ENCODE measurements at places on chromosomes 2 and 18.

- no peak for DNase-seq
These were observed 476.7 kb upstream of the GCFC2 start for GRCh38 chr2:76187415-76187814.

GRCh38 chr2:42169874-42170521 is 845 bp downstream of the EML4 start:
- DNase-seq = no peak

- DNase-seq = no peak
These were observed 2.4 kb downstream of the GPR45 start for GRCh38 chr2:105243961-105244360.

DNA sequence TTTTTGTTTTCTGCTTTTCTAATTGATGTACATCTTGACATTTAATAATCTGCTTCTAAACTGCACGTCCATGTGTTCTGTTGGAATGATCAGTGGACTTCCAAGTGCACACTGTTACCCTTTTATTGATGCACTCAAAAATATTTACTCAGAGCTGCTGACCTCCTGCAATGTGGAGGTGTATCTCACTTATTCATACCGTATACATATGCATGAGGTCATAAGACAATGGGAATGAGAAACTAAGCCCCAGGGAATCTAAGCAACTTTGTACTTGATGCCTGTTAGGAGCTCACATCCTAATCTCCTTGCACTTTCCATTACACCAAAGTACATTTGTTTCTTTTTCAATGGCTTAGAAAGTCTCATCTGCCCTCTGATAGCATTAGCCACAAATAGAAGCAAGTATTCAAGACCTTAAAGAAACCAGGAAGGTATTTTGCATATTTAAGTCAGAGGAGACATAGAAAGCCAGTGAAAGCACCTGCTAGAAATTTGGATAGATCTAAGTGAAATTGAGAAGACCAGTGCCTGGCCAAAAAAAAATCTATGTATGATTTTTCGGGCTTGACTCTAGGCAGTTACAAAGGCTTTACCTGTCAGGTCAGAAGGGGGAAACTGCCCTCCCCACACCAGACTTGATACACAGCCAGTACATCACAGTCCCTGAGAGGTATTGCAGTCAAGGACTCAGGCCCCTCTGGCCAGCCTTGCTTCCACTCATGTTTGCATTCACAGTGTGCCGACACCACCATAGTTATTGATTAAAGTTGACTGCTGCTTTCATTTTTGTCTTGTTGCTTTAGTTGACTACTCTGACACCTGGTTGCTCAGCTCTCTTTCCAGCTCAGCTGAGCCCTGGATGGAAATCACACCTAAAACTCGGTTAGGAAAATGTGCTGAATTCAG is 391.7 kb upstream of the CYRIA start:
- DNase-seq = no peak

DNA sequence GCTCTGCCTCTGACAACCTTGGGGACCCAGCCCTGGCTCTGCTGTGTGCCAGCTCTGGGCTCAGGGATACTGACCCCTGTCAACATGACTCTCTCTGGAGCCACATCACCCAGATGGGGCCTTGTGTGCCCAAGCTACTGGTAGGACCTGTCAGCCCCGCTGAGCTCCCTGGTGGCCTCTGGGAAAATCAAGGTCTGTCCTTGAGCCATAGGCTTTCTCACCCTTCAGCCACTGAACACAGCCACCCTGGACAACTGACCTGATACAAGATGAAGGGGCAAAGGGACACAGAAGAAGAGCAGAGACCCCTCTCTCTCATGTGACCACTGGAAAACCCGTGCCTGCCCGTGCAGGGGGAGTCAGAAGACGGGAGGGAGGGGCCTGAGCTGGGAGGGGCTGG is 7.8 kb downstream of the CCDC74A start:
- DNase-seq = no peak

GRCh38 chr2:176445956-176446355 is 176.7 kb downstream of the MTX2 start:
- no peak for DNase-seq

- no peak for DNase-seq
These were observed 1.5 kb downstream of the STRADB start for GRCh38 chr2:201452922-201453643.
